ENCODE measurements at places on chromosomes 16 and 17. TPM values are rescaled to one million over a fixed set of nuclear protein-coding genes. Genes with fewer than 3 reads are reported as not detected.

The MKS1 gene
- 23.0 TPM for total RNA-seq

- DNase-seq = no peak
Measured at GRCh38 chr17:58148609-58149008, 425 bp downstream of the OR4D1 start.

GRCh38 chr17:81966343-81967243, 5.6 kb upstream of the NOTUM start:
- no peak for DNase-seq

DNA sequence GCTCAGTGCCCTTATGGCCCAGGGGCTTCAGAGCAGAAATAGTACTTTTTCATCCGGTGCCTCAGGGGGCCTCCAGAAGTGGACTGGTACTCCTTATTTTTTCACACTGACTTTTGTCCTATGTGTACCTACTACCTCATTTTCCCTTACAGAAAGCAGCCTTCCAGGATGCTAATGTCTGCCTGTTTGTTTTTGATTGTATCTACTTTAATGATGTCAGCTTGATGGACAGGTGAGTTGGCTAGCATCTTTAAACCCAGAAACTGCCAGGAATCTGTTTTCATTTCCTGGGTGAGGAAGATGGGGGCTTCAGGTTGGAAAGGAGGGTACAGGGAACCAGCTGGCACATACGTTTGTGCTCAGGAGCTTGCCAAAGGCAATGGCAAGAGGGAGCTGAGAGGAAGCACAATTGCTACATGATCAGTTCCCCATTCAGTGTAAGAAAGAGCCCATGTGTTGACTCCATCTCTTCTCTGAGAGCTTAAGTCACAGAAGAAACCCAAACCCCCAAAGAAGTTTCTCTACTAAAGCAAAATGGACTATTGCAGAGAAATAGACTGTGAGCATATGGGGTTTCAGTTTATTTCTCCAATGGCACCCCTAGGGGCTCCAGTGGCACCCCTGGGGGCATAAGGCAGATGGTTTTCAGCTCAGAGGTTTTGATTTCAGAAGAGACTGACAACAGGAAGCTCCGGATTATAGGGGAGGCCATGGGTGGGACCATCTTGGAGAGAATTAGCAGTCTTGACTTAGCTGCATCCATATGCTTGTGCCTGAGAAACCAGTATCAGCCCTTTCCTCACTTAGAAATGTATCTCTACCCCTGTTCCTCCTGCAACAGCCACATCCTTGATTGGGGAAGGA, 16.3 kb downstream of the LIG3 start:
- DNase-seq = no peak

- no peak for DNase-seq
Measured at GRCh38 chr16:17471719-17472461, 1.1 kb upstream of the XYLT1 start.
